ENCODE measurements at places on chromosomes 11 and 22.

DNA sequence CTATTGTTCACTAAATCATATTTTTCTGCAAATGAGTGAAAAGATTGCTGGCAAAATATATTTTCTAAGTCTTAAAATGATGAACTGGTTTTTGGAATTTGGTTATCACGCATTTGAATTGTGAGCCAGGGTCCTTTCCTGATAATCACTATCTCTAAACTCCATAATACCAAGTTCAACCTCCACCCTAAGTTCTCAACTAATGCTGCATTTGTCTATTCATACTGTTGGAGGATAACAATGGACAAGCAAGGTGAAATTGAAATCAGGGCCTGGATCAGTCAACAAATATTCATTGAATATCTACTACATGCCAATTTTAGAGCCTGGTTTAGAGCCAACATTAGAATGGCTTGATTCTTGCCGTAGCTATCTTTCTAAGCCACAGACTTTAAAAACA is 4.7 kb upstream of the PCF11 start:
- DNase-seq, result no peak

GRCh38 chr11:58391879-58392278 is 14.8 kb downstream of the OR5B3 start:
- DNase-seq, result no peak

DNA sequence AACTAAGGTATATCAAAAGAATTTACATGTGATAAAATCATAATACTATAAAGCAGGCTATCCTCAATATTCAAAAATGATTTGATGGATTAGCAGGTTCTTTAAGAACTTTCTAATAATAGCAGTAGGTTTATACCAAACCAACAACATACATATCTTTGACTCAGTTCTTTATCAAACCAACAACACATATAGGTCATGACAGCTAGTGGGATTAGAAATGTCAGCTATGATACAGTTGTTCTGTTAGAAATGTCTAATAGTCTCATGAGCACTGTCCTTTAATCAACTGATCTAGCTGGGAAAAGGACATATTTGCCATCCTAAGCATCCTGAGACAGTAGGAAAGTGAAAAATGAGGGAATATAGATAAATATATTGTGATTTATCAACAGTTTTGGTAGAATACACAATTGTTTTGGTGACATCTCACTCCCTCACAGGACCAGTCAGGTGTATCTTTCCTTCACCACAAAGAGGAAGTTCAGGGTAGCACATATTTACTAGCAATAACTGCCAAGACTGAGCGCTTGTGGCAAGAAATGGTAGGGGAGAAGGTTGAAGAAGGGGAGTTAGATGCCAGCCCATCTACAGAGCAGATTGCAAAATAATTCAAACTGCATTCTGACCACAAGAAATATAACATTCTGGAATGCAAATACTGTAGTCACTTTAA is 90.8 kb upstream of the APOA1 start:
- DNase-seq, result no peak

- DNase-seq, result no peak
Measured at GRCh38 chr11:6297831-6298230, 22.5 kb downstream of the CAVIN3 start.

GRCh38 chr11:26187639-26188038 is 144.3 kb upstream of the ANO3 start:
- DNase-seq, result no peak

DNA sequence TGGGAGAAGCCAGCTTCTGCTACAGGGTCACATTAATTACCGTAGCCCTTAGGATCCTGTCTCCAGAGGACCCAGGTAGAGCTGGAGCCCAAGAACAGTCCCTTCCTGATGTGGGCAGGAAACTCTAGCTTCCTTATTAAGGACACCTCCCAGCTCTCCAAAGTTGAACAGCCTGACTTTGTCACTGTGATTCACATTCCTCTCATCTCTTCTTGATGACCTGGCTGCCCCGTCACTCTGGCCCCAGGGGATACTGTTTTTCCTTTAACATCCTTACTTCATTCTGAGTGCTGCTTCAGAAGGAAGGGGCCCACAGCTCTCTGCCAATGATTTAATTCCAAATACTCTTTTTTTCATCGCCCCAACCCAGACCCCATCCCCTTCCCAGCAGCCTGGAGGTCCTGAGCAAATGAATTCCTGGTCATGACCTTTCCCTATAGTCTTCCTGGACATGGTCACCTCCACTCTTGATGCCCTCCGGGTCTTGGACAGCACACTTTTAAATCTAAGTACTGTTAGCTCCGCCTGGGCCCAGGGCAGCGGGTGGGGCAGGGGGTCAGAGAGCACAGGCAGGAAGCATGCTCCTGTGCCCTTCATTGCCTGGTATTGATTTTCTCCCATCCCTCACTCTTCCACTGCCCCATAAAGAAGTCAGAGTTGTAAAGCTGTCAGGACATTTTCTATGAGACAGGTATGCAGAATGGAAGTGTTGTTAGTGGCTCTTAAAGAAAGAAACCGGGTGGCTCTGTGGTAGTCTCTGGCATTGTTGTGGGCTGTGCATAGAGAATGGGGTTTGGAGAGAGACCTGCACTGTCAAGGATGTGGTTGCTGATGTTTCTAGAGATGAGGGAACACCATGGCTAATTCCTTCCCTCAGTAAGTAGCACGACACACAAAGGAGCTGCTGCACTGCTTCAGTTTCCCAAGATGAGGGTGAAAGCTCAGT is 22.3 kb upstream of the SPON1 start:
- DNase-seq, result no peak

DNA sequence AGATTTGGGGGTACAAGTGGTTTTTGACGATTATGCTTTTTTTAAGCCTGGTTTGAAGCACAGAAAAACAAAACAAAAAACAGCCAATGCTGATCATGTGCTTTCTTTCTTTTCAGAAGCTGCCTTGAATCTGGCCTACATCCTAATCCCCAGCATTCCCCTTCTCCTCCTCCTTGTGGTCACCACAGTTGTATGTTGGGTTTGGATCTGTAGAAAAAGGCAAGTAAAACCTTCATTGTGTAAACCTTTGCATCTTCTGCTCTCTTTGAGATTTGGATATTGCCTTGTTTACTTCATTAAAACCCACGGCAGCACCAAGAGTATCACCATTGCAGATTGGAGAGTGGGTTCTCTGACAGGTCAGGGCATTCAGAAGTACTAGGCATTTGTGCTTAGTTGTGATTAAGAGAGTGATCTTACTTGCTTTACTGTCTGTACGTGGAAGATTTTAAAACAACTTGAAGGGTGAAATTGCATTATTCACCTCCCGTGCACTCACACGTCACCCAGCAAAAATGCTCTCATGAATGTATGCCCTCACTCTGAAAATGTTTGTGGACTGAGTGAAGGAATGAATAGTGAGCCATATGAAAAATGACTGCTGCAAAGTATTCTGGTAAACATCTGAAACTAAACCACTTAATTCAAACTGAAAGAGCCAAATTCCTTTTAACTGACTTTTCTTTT is 17.0 kb downstream of the LAYN start:
- no peak for DNase-seq

GRCh38 chr11:44943118-44943517 is 7.6 kb downstream of the TP53I11 start:
- DNase-seq, result no peak

DNA sequence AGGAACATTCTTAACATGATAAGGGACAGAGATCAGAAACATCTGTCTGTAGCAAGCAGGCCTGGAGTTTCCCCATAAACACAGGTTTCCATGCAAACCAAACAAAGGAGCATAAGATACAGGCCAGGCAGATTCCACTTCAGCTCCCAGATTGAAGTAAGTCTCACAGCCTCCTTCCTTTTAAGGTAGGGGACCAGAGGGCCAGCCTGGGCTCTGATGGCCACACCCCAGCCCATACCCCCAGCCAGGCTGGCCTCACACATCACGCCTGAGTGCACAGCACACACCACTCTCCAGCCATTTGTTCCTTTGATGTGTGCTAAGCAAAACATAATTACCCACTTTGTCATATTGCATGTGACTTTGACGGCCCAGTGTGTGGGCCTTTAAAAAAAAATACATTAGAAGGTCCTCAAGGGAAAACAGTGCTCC is 518.7 kb downstream of the NTM start:
- DNase-seq, result no peak

GRCh38 chr11:8273287-8273686 is 9.6 kb upstream of the LMO1 start:
- no peak for DNase-seq

GRCh38 chr11:1834779-1835670 is at the start of gene SYT8:
SYT8 (plus strand) TSS chr11:1834990; CDS start chr11:1835106, 116 bp downstream.
- no peak for DNase-seq

GRCh38 chr22:48448821-48449220 is 1378.9 kb downstream of the BRD1 start:
- DNase-seq, result no peak

- no peak for DNase-seq
Measured at GRCh38 chr11:67517784-67518552, 5.3 kb downstream of the CABP2 start.

GRCh38 chr11:17381156-17381555 is 7.3 kb downstream of the KCNJ11 start:
- DNase-seq, result no peak

GRCh38 chr11:77658213-77659013 is 20.8 kb upstream of the CLNS1A start:
- no peak for DNase-seq

DNA sequence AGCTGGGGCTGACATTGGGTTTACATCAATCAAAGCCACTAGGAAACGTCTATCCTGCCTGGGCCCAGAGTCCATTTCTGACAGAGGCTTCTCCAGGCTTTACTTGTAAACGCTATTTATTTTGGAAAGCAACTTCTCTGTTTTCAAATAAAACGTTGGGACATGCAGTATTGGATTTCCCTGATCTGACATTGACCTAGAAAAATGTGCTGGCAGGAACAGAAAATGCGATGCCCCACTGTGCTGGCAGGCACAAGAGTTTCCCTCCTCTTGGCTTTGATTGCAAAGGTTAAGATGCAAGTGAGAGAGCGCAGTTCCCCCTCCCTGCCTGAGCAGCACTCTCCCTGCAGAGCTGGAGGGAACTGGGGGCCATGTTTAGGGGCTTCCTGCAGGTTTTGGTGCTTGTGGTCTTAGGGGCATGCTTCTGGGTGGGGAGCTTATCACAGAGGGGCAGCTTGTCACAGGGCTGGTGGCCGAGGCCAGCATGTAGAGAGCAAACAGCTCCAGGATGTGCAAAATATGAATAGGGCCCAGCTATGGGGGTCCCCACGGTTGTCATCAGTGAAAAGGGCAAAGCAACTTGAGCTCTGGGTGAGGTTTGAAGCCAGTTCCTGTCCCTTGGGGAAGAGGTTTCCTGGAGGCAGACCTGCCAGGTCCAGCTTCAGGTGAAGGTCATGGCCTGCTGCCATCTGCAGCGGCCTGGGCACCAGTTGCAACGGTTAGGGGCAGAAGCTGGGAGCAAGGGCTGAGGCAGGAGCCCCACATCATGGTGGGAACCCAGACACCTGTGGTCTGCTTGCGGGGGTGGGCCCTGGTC is 42.3 kb upstream of the DKK3 start:
- DNase-seq, result peak; percentile 58

GRCh38 chr11:106012744-106013143 is 9.3 kb downstream of the MSANTD4 start:
- no peak for DNase-seq

DNA sequence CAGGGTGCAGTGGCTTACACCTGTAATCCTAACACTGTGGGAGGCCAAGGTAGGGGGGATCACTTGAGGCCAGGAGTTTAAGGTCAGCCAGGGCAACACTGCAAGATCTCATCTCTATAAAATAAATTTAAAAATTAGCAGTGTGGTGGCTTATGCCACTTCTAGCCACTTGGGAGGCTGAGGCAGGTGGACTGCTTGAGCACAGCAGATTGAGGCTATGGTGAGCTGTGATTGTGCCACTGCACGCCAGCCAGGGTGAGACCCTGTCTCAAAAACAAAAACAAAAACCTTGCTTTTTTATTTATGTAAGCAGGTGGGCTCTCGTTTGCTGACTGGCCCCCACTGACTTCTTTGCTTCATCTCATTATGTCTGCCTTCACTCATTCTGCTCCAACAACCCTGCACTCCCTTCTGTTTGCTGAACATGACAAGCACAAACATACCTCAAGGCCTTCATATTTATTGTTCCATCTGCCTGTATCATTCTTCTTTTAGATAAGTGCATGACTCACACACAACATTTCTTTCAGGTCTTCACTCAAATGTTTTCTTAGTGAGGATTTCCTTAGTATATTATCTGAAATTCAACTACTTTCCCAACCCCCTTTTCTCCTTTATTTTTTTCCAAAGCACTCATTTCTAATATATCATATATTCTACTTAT is 32.4 kb upstream of the CLNS1A start:
- no peak for DNase-seq

GRCh38 chr11:94895971-94896370 is 77.4 kb downstream of the CWC15 start:
- DNase-seq, result peak; percentile 54

GRCh38 chr11:1546536-1547466 is 25.3 kb downstream of the DUSP8 start:
- DNase-seq, result no peak

GRCh38 chr11:100961633-100962032 is 168.0 kb downstream of the PGR start:
- DNase-seq, result no peak

GRCh38 chr11:98136357-98136756 is 884.4 kb upstream of the CNTN5 start:
- no peak for DNase-seq

DNA sequence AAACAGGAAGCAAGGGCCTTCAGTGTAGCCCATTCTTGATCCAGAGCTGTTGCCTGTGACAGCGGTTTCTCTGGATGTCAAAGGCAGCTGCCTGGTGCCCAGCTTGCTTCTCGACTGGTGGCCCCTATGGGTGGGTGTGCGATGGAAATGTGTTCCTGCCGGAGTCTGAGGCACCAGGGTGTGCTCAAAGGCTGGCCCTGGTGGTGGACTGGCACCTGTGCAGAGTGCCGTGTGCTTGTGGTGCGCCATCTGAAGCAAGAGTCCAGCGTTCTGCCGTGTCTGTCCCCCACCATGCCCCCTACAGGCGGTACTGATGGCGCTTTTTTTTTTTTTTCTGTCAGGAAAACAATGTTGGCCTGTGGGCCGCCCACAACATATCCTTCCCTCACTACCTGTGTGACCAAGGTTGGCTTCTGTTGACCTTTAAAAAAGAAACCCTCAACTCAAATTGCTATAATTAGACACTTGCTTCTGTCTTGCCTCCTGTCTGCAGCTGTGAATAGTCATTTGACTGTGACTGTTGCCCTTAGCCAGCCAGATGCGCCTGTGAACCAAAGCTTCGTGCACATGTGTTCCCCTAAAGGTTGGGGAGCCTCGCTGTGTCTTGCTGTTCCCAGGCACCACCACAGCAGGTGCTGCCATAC is 4.7 kb upstream of the RANBP1 start:
- no peak for DNase-seq

GRCh38 chr11:2027708-2028107 is 30.1 kb upstream of the H19 start:
- no peak for DNase-seq

GRCh38 chr11:76610371-76610770 is 60.2 kb downstream of the LRRC32 start:
- DNase-seq, result no peak
